ENCODE measurements at places on chromosomes 5 and 9. TPM values are rescaled to one million over a fixed set of nuclear protein-coding genes. Genes with fewer than 3 reads are reported as not detected.

DNA sequence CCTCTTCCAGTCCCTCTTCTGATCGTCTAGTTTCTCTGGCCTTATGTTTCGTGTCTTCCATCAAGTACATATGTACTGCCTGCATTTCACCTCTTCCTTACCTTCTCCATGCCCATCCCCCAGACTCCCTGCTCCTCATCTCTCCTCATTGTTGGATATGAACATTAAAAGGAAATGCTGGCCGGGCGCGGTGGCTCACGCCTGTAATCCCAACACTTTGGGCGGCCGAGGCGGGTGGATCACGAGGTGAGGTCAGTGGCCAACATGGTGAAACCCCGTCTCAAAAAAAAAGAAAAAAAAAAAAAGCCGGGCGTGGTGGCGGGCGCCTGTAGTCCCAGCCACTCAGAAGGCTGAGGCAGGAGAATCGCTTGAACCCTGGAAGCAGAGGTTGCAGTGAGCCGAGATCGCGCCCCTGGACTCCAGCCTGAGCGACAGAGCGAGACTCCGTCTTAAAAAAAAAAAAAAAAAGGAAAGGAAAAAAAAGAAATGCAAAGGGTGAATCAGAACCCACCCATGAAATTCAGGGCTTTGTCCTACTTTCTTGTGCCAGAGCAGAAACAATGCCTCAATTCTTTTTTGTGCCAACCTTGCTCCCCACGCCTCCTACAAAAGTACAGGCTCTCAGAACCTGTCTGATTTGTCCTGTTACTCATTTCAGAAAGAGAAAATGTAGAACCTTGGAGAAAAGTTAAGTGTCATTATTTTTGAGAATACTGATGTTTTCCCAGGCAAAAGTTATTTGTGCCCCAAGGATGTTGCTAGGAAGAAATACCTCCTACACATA, 1.5 kb upstream of the ZFR start:
- H3K27ac ChIP-seq: peak overlapping the region; percentile 35
- DNase-seq: no peak
- no peaks in the 10 kb centered on the region for H3K36me3 ChIP-seq
- no peak overlapping the region for H3K4me3 ChIP-seq

DNA sequence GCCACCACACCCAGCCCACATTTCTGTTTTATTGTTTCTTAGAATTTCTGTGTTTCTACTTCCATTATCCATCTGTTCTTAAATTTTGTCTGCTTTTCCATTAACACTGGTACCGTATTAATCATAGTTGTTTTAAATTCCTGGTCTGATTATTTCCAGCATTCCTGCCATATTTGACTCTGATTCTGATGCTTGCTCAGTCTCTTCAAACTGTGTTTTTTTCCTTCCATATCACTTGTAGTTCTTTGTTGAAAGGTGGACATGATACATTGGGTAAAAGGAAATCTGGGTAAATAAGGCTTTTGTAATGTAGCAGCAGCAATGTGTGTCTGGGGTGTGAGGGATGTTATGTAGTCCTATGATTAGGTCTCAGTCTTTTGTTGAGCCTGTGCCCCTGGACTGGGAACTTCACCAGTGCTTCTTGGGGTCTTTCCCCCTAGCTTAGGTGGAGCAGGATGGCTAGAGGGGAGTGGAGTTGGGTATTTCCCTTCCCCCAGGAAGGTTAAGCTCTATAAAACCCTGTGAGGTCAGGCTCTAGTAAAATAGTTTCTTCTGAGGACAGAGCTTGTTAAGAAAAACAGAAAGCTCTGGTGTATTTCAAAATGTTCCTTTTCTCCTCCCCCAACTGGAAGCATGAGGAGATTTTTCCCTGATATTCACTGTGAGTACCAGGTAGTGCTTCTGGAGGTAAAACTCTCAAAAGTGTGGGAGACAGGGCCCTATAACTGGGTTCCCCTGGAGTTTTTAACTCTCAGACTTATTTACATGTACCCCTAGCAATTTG, 10.1 kb upstream of the TMOD1 start:
- H3K27ac ChIP-seq: no peak overlapping the region
- no peaks in the 10 kb centered on the region for H3K27me3 ChIP-seq
- no peak overlapping the region for H3K4me3 ChIP-seq
- no peak for DNase-seq
- no peaks in the 10 kb centered on the region for H3K4me1 ChIP-seq
- H3K36me3 ChIP-seq: peaks cover 26% of the 10 kb centered on the region

DNA sequence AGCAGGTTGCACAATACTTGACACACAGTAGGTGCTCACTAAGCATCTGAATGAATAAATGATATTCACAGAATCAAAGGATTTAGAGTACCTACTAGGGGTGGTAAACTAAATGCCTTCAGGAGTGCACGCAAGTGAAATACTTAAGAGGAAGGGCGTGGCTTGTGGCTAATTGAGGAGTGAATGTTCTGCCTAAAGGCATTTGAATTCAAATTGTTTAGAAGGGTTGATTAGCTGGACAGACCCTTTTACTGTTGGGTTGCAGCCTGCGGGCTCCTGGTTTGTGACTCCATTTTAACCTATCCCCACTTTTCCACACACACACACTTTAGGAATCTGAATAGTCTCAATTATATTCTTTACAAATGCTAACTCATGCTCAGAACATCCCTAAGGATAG, 63.1 kb downstream of the PPP2R2B start:
- no peak for DNase-seq
- H3K4me3 ChIP-seq: no peak overlapping the region
- no peaks in the 10 kb centered on the region for H3K4me1 ChIP-seq
- no peaks in the 10 kb centered on the region for H3K27me3 ChIP-seq
- no peaks in the 10 kb centered on the region for H3K36me3 ChIP-seq
- no peak overlapping the region for H3K27ac ChIP-seq

GRCh38 chr5:148208226-148208625, 5.4 kb downstream of the SPINK6 start:
- H3K36me3 ChIP-seq: no peaks in the 10 kb centered on the region
- DNase-seq: no peak
- no peak overlapping the region for H3K4me3 ChIP-seq
- no peaks in the 10 kb centered on the region for H3K27me3 ChIP-seq

DNA sequence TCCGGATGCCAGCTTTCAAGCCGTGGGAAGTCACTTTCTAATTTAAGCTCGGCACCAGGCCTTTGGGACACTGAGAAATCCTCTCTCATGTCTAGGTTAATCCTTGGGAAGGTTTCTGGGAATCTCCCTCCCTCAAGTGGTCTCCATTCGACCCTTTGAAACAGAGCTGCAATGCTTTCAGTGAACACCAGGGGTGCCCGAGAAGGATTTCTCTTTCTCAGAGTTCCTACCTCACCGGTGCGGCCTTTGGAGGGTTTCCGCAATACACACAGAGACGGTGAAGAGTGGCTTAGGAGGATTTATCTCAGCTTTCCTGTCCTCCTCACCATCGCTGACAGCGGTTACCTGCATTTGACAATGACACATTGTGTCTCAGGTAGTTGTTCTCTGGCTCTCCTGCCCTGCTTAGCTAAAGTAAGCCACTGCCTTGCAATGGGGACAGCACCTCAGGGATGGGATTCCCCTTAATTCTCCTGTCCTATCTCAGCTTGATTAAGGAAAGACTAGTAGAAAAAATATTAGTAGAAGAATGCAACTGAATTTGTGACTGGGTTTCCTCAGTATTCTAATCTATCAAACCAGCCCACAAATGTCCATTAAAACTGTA, 180.6 kb downstream of the GABRG2 start:
- no peaks in the 10 kb centered on the region for H3K27me3 ChIP-seq
- H3K27ac ChIP-seq: no peak overlapping the region
- H3K4me3 ChIP-seq: no peak overlapping the region
- DNase-seq: no peak
- no peaks in the 10 kb centered on the region for H3K36me3 ChIP-seq

The ADGRD2 gene
- polyA plus RNA-seq: not detected

The PCDHGA7 gene
- polyA plus RNA-seq: 0.69 TPM
